ENCODE measurements at places on chromosomes 4 and X.
A peak's percentile ranks its signal among the peaks of the same experiment; 100 is the strongest.

DNA sequence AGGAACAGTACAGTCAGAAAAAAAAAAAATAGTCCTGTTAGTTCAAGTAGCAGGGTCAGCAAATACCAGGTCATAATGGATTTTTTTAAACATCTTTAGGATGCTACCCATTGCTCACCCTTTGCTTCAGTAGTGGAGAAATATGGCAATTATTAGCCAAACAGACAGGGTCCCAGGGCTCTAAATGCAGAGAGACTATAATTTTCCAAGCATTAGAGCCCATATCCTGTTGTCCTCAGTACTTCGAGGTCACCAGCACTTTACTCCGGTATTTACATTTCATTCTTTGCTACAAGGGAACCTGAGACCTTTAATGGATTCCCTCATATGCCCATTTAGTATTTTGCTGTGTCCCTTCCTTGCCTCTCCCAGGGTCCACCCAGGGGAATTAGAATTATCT, 1562.9 kb upstream of the TENM3 start:
- DNase-seq, result no peak

- DNase-seq, result no peak
Measured at GRCh38 chr4:113951263-113951662, 28.2 kb downstream of the ARSJ start.

- DNase-seq, result no peak
Measured at GRCh38 chr4:10203851-10204250, 87.3 kb upstream of the WDR1 start.

GRCh38 chrX:23885803-23886202, 21.9 kb downstream of the APOO start:
- peak; percentile 36 for DNase-seq

GRCh38 chr4:8913858-8914460, 42.3 kb upstream of the HMX1 start:
- no peak for DNase-seq

GRCh38 chrX:45068569-45068968, 132.1 kb downstream of the DIPK2B start:
- no peak for DNase-seq

DNA sequence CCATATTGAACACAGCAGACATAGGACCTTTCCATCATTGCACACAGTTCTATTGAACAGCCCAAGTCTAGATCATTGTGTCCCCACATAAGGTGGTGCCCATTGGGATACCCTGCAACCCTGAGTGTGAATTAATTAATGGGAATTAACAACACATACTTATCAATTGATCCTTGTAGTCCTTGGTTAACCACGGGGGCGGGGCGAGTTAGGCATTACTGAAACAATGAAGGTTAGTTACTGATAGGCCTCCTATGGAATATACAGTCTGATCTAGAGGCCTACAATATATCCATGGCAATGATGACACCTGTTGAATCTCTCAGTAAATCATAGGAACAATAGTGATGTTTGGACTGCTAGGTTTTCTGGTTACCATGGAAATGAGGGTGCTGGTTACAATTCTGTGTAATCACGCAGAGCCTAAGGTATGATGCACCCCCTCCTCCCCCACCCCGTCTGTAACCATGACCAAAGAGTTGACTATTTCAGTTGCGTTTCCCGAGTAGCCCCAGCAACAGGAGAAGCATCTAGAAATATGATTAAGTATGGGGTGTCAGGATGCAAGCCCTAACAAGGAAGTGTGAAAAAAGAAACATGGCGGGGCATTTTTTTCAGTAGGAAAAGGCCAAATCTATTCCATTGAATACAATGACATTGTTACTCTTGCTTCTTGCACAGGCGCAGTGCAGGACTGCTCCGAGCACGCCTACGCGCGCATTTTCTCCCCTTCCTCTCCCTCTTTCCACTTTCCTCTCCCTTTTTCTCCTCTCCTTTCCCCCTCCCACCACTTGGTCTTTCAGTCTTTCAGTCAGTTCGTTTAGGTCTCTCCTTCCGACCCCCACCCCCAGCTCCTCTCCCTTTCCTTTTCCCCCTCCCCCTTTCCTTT, 677 bp upstream of the NONO start:
- DNase-seq, result no peak

DNA sequence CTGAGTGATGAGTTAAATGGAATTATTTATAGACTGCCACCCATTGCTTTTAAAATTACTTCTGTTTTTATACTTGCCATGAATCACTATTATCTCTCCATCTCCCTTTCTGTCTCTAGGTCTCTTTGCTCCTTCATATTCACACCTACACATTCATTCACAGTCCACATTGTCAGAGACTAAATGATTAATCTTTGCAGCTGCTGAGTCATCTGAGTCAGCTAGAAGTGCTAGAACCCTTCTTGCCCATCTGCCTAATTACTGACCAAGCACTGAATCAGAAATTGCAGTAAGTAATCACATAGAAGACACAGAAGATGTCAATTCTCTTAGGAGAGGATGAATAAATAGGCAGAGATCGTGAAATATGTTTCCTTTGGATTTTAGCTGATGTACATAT, 31.6 kb upstream of the RPS6KA6 start:
- DNase-seq, result no peak

DNA sequence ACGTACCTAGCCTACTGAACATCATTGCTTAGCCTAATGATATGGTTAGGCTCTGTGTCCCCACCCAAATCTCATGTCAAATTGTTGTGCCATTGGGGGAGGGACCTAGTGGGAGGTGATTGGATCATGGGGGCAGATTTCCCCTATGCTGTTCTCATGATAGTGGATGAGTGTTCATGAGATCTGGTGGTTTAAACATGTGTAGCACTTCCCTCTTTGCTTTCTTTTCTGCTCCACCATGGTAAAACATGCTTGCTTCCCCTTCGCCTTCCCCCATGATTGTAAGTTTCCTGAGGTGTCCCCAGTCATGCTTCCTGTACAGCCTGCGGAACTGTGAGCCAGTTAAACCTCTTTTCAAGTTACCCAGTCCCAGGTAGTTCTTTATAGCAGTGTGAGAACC, 102.6 kb downstream of the RAPGEF2 start:
- no peak for DNase-seq

DNA sequence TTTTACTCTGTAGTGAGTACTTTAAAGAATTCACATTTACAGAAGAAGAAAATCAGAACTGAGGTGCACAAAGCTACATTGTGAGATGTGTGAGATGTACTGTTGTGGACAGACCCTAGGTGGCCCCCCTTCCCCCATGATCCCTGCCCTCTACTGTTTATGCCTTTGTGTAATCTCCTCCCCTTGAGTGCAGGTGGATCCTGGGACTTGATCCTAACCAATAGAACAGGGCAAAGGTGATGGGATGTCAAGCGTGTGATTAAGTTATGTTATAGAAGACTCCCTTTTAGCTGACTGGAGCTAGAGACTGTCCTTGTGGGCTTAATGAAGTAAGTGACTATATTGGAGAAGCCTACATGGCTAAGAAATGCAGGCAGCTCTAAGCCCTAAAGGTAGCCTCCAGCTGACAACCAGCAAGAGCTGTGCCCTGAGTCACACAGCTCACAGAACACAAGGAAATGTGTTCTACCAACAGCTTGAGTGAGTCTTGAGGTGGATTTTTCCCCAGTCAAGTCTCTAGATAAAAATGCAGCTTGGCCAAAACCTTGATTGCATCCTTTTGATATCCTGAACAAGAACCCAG, 225.2 kb upstream of the LEF1 start:
- DNase-seq, result no peak

DNA sequence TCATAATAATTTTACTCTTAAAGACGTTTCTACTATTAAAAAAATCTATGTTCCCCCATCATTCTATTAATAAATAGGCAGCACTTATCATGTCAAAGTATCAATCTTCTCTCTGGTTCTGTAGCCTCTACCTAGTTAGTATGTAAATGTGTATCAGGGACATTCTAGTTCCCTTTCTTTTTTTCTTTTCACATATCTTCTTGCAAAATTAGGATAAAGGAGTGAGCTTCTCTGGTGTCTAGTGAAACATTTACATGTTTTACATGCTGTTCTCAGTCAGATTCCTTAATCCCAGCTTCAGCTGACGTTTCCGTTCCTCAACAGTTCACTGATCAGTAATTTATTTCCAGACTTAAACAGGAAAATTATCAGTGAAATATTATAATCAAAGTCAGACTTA, 11.8 kb downstream of the PCDH10 start:
- no peak for DNase-seq

DNA sequence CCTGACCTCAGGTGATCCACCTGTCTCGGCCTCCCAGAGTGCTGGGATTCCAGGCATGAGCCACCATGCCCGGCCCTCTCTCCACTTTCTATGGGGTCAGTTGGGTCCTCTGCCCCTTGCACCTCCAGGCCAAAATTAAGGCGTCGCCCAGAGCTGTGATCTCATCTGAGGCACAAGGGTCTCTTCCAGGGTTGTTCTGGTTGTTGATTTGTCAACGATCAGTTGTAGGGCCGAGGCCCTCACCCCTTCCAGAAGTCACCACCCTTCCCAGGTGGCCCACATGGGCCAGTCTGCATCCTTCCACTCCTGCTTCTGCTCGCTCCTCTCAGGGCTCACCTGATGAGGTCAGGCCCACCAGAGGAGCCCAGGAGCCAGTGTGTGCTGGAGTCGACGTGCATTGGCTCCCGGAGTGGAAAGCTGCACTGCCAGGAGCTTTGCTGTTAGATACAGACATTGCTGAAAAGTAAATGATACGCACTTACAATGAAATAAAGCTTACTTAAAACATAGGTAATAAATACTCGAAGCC, 14.3 kb upstream of the TMEM271 start:
- no peak for DNase-seq

DNA sequence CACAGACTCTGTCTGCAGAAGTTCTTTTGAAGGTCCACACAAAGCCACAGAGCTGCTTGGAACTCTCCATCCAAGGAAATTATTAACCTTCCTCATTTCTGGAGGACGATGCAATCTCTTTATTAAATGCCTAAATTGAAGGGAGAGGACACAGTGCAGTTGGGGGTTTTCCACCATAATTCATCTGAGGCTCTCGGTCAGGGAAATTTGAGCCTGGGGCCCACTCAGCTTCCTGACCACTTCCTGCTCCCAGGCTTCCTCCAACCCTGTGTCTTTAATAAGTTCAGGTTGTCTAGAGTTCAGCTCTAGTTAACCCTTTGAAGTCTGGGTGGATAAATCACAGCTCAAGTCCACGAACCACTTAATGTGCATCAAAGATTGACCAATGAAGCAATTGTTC, 58.5 kb downstream of the PRPS1 start:
- no peak for DNase-seq

DNA sequence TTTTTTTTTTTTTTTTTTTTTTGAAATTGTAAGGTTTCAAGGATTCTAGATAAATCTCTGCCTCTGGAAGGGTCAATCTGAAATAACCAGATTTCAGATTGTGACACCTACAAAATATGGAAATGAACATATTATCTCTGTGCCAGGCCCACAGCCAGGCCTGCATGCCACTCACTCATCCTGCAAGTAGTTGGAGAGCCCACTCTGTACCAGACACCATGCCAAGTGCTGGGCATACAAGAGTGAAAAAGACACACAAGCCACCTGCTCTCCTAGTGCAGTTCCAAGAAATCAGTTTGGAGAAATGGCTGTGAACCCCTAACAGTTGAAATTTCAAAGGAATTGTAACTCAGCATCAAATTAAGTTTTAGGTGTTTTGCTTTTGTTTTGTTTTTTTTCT, 145.9 kb upstream of the NOCT start:
- no peak for DNase-seq

DNA sequence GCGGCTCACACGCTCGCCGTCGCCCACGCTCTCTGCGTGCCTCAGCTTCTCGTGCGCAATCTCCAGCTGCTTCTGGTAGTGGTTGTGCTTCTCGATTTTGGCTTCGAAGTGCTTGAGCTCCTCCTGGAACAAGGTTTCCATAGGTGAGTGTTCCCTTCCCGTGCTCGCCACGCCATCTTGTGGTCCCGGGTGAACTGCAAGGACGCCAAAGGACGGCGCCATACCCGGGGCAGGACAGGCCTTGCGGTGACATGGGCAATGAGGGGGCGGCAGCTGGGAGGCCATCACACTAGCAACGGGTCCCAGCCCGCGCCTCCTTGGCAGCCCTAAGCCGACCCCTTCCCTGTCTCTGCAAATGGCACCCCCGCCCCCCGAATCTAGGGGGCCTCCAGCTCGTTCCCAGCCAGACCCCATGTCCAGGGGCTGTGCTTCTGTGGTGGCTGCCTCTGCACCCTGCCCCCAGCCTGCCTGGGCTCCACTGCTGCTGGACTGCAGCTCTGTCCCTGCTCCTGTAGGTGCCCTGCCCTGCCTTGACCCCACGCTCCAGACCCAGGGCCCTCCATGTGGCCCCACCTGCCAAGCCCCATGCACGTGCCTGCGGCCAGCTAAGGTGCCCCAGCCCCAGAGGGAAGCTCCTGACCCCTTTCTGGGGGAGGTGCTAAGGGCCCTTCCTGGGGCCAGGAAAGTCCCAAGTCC, 17.3 kb downstream of the LRPAP1 start:
- no peak for DNase-seq

DNA sequence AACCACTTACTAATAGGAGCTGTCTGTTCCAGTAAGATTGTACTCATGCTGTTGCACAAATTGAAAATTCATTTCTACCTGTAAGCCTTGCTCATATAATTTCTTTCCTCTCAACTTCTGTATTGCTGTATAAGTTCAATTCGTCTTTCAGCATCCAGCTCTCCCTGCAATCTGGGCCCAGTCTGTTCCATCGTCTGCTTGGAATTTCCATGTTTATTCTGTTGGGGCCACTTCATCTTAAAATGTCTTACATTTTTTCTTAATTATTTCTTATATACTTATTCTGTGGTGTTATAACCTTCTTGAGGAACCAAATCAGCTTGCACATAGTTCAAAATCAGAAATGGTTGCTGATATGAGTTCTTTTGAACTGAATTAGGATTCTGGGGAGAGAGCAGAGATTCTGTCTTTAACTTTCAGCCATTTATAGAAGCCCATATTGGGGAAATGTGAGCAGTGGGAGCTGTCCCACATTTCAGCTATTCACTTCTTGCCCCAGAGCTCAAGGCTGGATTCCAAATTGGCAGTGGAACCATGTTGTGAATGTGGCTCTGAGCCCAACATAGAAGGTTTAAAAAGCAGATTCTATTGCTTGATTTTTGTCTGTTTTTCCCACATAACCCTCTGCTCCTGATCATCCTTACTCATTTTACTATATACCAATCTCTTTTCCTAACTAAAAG, 291.9 kb downstream of the BMPR1B start:
- peak; percentile 16 for DNase-seq

DNA sequence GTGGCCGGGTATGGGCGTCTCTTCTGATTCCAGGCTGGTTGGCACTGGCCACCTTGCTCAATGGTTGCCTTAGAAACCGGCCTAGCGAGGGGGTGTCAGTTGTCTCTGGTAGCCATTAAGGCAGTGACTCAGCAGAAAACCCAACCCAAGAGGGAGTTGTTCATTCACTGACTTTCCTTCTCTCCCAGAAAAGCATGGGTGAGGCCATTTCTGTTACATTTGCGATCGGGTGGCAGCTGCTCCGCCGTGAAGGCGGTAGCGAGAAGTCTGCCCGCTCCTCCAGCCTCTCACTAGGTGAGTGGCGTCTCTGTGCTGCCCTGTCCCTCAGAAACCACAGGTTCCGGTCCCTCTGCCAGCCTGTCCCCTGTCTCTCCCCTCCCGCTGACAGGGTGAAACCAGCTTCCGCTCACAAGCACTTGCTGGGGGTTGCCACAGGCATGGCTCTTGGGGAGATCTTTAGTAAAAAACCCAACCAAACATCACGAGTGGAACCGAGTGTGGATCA, 17.4 kb downstream of the IRAK1 start:
- DNase-seq, result peak; percentile 46

- no peak for DNase-seq
Measured at GRCh38 chr4:121936101-121936500, 15.8 kb downstream of the TRPC3 start.

GRCh38 chr4:135207531-135207930, 1005.9 kb upstream of the PABPC4L start:
- no peak for DNase-seq
